Central memory CD4-positive, alpha-beta T cell (primary cell): ENCODE measurements at places on chromosomes 2 and 18.

- no peak for DNase-seq
Measured at GRCh38 chr18:37138456-37138855, 309.5 kb downstream of the KIAA1328 start.

DNA sequence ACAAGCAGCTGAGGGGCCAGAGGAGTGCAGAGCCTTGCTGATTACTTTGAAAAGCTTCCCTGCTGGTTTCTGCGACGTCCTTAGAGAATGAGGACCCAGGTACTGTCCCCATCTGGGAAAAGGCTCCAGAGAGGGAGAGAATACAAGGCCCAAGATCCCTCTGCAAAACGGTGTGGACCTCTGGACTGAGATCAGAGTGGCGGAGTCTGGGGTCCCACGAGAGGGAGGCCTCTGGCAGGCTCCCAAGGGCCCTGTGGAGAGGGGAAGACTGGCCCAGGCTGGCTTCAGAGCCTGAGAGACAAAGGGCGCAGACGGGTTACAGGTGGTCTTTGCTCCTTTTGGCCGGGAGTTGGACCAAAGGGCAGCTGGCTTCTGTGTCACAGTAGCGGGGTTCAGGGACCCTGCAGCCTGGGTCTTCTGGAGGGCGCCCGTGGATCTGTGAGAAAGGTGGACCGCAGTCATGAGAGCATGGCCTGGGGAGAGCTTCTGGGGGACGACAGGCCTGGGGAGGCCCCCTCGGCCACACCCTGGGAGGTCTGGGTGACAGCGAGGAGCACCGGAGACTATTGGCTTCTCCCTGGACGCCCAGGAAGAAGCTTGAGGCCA, 805 bp downstream of the SNORC start:
- no peak for DNase-seq

DNA sequence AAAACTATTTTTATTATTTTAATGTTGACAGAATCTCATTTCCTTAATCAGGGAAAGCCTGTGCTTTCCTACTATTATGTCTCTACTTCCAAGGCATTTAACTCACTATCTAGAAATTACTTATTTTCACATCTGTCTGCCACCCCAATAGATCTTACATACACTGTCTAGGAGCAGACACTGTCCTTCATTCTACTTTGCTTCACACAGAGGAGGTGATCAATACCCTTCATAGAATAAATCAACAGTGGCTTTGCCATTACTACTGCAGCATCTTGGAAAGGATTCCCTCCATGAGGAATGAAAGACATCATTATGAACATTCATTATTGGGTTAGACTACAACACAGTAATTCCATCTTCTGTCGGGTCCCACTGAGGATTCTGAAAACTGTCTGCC, 31.7 kb downstream of the CDH20 start:
- DNase-seq: no peak

DNA sequence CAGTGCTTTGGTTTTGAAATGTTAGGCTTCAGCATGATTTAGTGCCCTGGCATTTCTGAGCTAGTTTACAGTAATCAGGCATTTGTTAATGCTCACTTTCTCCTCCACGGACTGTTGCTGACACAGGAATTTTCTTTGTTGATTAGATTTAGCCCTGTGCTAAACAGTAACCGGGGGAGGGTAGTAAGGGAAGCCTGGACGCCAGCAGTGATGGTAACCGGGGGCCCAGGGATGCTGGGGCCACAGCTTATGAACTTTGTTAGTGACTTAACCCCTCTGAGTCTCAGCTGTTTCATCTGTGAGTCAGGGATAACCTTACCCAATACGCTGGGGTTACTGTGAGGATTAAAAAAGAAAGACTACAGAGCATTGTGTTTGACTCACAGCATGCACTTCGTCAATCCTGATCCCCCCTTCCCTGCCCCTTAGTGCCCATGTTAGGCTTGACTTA, 33.5 kb downstream of the KLHL29 start:
- DNase-seq: no peak

- DNase-seq: no peak
Measured at GRCh38 chr2:49240608-49241007, 86.3 kb upstream of the FSHR start.

DNA sequence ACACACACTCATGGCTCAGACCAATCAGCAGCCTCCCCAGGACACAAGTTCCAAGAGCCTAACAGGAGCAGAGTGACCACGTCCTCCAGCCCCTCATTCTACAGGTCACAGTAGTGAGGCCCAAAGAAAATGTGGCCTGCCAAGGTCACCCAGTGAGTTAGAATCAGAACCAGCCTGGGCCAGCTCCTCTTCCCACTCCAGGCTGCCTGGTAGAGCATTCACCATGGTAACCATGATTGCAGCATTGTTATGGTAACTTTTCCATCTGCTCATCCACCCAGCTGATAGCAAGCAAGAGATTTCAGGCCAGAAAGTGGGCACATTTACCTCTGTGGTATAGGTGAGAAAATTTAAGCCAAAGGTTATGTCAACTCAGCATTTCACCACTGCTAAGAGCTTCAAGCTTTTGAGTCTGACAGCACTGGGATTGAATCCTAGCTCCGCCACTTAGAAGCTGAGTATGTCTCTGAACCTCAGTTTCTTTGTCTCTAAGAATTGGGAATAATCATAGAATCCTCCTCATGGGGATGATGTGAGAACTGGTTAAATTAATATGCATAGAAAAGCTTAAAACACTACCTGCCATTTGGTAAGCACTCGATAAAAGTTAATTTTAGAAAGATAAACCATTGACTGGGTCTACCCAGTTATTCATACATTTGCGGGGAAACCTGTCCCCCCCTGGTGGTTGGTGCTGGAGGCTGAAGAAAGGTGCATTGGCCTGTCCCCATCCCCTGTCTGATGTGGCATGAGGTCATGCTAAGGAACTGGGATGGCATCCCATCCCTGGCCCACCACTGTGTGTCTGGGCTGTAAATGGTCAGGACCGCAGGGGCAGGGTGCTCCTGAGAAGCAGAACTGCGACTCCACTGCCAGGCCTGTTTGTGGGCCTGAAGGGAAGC, 181.5 kb downstream of the KLHL29 start:
- no peak for DNase-seq
